Right lobe of liver (tissue), 6 donors: ENCODE measurements at places on chromosomes 4 and X.
A peak's percentile ranks its signal among the peaks of the same experiment; 100 is the strongest.

DNA sequence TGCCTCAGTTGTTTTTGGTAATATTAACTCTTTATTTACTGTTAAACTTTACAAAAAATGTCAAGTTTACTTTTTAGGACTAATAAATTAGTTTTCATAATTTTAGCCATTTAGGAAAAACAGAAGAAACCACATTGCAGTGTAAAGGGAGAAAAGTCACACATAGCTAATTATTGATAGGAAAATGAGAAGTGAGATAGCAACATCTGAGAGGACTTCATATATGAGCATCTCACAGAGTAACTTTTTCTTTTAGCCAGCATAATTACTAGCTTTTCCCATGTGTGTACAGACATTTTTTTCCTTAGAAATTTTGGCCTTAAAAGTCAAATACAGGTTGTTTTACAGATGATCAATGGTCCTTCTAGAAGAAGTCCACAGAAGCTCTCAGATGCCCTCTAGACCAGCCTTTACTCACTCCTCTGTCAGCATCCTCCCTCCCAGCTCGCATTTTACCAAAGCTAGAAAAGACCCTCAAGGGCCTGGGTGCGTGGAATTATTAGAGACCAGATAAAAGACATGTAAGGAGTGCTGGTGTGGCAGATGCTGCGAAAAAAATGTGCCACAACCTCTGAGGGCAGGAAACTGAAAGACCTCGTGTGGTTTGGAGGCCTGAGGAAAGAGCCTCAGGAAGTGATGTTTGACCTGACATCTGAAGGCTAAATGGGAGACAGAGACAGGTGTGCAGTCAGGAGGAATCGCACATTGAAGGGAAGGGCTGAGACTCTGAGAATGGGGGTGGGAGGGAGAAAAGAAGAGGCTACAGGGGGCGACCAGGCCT, 156.9 kb downstream of the CBR4 start:
- no peak for DNase-seq

GRCh38 chrX:66064261-66064660, 24.4 kb upstream of the VSIG4 start:
- DNase-seq, result no peak

GRCh38 chr4:74453037-74453635, 8.2 kb downstream of the AREG start:
- DNase-seq, result no peak

DNA sequence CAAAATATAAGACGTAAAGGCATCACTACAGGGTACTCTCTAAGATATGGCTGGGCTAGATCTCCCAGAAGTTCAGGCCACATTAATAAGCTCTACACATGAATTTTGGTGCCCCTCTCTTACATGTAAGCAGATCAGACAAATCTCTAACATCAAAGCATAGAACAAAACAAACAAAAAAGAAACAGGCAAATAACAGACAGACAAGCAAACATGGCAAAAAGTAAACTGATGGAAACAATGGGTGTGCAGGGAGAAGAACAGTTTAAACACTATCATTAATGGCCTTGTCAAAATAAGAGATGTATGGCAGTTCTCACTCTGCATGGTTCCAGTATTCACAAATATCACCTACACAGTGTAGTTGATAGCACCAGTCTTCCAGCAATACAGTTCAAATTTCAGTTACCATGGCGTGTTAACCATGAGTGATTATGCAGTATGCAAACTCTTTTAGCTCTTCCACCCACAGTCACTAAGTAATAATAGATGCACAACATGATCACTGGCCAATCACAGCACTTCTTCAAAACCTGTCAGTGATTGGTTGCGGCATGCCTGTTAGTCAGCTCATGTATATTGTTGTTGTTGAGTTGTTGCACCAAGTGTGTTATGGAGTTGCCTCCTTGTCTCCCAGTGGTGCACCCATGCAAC, 110.7 kb upstream of the TLR3 start:
- no peak for DNase-seq

DNA sequence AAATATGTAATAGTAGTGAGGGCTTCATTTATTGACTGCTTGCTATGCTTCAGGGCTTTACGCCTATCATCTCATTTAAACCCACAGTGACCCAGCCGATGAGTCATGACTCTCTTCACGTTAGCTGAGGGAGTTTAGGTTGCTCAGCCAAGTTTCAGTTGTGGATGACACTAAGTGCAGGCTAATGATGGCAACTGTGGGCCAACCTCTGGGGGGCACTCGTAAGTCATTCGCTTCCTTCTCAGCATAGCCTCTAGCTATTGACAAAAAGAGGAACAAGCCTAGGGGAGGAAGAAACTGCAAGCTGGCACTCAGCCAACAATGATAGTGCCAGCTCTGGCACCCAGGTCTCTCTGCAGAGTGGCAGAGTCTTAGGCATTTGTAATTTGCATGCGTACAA, 325.0 kb downstream of the ARHGAP10 start:
- DNase-seq, result peak; percentile 68

DNA sequence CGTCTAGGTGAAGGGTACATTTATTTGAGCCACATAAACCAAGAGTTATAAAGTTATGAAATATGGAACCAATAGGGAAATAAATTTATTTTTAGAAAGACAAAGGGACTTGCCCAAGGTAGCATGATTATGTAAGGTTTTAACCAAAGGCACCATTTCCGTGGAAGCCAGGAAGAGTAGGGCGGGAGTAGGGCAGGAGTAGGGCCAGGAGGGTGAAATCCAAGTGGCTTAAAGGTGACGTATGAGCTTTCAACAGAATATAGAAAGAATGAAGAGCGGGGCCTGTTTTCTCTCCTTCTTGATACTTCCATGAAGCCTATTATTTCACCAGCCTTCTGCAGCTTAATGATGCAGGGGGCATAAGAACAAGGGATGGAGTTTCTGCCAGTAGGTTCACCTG, 91.7 kb upstream of the PNPLA4 start:
- no peak for DNase-seq

DNA sequence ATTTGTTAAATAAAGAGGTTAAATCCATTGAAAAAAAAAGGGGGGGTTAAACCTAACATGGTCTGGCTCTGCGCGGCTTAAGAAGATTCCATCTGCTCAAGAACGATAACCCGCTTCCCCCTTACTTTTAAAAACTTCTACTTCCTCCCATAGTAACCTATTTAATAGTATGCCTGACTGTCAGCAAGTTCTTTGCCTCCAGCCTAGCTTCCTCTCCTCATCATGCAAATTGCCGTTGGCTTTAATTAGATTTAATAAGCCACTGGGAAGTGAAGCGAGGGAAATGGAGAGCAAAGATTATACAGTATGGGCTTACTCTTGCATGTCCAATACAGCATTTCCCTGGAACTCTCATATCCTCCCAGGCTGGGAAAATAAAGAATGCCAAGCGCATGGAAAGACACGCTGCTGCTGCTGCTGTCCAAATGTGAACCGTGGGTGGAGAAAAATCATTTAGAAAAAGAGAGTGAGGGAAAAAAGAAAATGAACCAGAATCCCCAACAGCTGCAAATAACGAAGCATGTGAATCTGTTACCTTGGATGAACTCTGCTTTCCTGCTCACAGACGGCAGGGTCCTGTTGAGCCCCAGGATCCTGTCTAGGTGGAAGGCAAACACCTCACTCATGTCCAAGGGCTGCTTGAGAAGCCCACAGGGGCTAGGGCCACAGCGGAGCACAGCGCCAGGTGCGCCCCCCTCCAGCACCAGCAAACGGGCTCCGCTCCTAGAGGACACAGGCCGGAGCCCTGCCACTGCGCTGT, 2.7 kb downstream of the GASK1B start:
- no peak for DNase-seq

DNA sequence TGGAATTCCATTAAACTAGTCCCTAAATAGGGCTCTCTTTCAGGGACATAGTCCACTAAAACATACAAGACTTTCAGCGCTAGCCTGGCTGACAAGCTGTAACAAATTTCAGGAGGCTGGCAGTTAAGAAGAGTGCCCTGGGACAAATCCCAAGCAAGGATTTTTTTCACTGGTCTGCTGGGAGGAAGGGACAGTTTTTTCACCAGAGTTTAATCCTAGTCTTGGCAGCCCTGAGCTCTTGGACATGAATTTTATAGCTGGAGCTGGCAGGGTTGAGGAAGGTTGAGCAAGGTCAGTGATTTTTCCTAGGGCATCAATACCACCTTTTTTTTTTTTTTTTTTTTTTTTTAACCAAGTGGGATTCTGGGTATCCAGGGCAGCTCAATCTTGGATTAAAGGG, 184.4 kb downstream of the SH2D1A start:
- DNase-seq, result no peak

- no peak for DNase-seq
Observed at GRCh38 chr4:150582146-150582872, at the start of gene MAB21L2. MAB21L2 (plus strand) TSS chr4:150582151; CDS start chr4:150583030, 879 bp downstream.

DNA sequence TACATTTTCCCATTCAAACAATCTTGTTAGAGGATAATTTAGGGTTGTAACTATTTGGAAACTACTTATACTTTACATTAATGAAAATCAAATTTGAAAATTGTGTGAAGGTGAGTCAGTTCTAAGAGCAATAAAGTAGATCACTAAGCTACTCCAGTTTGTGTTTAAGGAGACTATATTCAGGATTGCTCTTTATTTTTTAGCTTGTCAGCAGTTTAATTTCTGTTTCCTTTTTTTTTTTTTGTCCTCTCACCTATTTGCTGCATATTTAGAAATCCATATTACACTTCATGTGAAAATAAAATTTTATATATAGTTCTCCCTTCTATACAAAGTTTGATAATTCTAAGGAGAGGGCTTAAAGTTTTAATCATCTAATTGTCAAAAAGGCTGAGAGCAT, 691.8 kb downstream of the ADGRL3 start:
- DNase-seq, result no peak

DNA sequence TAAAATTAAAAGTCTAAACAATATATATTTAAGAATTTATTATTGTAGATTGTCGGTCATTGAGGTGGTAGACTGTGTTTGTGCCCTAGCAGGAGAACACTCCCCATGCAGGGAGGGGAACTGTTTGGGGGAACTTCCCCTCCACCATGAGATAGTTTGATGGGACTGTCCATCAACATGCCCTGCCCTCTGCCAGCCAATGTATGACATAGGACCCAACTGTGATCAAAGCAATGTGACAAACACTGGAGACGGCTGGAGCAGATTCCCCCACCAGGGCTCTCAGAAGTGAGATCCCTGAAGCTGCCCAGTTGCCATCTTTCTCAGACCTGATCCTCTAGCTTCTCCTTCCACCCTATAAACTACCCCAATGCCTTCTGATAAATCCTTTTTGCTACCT, 44.9 kb downstream of the SH3KBP1 start:
- DNase-seq, result no peak

DNA sequence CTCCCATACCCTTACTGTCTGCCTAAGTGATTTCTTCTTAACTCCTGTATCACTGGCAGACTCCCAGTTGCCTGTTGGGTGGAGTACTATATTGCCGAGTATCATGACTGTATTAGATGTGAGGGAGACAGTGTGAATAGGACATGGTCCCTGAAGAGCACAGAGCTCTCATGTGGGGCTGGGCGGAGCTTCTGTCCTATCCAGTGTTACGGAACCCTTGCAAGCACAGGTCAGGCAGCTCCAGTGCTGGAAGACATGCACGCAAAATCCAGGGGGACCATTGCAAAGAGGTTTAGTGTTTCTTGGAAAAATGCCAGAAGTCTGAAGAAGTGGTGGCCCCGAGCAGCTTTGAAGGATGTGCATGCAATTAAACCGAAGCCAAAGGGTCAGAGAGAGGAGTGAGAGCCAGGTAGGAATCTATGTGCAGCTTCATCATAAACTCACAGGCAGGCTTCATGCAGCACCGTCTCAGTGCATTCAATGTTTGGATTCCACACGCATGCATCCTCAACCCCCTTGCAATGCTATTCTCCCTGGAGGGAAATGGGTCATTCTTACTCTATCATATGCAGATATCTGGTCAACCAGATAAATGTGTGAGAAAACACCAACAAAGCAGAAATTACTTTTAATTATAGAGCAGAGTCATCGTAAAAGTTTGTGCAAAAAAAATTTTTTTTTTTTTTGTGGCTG, 49.7 kb upstream of the DHRSX start:
- DNase-seq, result no peak
